ENCODE measurements at places on chromosomes 2 and 18.
A peak's percentile ranks its signal among the peaks of the same experiment; 100 is the strongest.

GRCh38 chr2:23706613-23707078 lies 220.3 kb downstream of the ATAD2B start:
- DNase-seq = no peak

DNA sequence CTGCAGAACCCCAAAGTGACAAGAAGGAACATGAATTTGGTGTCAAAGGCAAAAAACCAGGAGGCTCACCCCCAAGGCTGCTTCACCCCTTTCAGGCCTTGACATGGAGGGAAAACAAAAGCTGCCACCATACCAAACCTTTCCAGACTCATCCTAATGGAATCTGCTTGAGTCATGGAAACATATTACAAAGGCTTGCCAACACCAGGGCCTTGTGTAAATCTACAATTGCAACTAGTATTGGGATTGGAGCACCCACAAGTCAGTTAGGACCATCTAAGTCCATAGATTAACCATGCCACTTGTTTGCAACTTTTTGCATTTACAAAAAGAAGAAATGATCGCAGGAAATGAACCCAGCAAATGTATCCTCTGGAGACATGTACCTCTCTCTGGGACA lies 297.6 kb downstream of the CDCA7 start:
- DNase-seq = no peak

GRCh38 chr18:731185-731584 lies 18.8 kb upstream of the ENOSF1 start:
- DNase-seq = no peak

DNA sequence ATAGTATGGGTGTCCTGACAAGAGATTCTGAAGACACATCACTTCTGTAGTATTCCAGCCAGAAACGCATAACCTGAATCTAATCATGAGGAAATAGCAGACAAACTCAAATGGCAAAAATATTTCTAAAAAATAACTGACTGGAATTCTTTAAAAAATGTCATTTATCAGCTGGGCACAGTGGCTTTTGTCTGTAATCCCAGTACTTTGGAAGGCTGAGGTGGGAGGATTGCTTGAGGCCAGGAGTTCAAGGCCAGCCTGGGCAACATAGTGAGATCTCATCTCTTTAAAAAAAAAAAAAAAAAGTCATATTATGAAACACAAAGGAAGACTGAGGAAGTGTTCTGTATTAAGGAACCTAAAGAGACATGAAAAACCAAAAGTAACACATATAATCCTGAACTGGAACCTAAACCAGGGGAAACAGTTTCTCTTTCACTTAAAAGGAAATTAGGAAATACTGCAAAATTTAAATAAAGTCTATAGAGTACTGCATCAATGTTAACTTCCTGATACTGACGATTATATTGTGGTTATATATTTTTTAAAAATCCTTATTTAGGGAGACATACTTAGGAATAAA lies 29.9 kb downstream of the SESTD1 start:
- DNase-seq = no peak

- peak; percentile 56 for DNase-seq
Measured at GRCh38 chr2:62362561-62362960, 143.4 kb downstream of the TMEM17 start.

GRCh38 chr2:133819906-133820305 lies 251.6 kb upstream of the NCKAP5 start:
- no peak for DNase-seq

Measured in pancreas (tissue), 10 donors.